ENCODE measurements at places on chromosomes 1 and 21.

GRCh38 chr1:52553362-52554266 is 722 bp upstream of the TUT4 start:
- peak; percentile 90 for DNase-seq

- DNase-seq: peak; percentile 8
Measured at GRCh38 chr1:23081376-23081775, 62.1 kb downstream of the KDM1A start.

GRCh38 chr1:10429868-10430215 is 391 bp upstream of the CENPS start:
- no peak for DNase-seq

DNA sequence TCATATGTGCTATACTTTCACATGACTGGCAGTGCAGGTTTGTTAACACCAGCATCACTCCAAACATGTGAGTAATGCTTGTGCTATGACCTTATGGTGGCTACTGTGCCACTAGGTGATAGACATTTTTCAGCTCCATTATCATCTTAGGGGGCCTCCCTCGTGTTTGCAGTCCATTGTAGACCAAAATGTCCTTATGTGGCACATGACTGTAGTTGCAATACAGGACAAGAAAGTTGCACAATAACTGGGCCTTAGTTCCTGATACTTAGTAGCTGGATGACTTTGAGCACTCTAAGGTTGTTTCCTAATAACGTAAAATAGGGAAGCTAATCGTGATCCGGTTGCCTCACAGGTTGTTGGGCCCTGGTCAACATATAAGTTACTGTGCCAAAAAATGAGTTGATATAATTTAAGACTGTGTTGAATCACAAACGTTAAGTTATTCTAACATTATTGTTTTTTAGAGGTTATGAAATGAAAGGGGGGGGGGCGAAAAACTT is 511 bp upstream of the SNX27 start:
- DNase-seq: no peak

DNA sequence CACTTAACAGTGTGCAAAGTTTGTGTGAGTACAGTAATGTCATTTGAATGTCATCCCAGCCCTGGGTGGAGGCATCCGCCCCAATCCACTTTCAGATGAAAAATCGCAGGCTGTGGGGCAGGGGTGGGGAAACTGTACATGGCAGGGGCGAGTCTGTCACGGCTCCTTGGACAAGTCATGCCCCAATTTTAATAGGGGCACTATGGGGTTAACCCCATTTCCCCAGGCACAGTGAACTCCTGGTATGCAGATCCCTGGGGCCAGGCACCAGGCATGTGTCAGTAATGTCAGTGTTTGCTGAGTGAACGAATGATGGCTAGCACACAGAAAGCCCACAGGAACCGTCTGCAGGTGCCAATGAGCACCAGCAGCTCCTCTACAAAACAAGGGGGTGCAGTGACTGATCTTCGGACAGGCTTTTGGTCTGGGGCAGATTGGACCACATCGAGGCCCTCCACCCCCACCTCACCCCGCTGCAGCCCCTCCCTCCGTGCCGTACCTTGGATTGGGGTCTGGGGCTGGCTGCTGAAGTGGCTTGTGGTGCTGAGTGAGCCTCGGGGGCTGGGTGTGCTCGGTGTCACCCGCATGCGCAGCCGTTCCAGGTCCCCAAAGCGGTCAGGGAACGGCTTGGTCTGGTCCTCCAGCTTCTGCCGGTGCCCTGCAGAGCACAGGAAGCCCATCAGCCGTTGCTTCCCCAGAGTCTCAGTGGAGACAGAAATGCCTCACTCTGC is 23.2 kb downstream of the RUNX3 start:
- DNase-seq: no peak

DNA sequence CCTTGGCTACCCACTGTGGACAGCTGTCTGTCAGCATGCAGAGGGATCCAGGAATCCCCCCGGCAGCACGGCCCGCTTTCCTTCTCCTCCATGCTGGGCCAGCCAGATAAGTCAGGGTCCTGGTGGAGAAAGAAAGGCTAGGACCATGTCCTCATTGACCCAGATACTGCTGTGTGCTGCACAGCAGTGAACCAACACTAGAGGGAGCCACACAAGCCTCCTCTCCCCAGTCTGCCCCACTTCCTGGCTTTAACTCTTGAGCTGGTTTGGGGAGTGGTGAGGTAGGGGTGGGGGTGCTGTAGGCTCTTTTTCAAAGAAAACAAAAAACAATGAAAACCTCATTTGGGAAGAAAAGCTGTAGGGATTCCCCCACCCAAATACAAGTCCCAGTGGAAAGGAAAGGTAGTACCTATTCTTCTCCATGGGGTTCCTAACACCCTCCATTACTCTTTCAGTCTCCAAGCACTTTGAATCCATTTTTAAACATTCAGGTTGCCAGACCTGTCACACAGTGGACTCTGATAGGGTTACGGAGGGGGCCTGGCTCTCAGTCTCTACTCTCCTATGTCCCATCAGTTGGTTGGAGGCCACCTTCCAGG is 84.9 kb upstream of the CD1D start:
- no peak for DNase-seq

- DNase-seq: peak; percentile 24
Measured at GRCh38 chr1:94528299-94528698, 13.3 kb downstream of the F3 start.

- no peak for DNase-seq
Measured at GRCh38 chr1:3904006-3904842, 4.2 kb upstream of the C1orf174 start.

DNA sequence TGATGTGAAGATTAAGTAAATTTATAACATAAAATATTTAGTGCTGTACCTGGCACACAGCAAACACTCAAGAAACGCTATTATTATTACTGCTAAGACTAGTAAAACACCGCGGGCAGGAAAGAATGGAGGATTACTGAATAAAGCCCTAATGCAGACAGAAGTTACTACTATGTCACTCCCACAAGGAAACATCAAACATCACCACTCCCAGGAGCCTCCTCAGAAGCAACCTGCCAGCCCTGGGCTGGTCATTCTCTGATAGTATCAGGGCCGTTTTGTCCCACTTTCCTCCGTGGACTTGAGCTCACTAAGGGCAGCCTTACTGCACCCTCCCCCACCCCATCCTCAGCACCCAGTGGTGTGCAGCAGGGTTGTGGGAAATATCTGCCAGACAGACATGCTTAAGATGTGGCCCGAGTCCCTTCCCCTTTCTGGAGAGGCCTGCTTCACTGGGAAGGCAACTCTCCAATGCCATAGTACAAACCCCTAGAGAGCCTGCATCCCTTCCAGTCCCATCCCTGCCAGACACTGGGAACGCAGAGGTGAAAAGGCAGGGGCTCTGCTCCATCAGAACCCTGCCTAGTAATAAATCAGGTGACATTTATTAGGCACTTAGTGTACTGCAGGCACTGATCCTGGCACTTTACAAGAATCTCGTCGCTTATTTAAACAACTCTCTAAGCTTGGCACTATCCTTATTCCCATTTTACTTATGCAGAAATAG is 41.7 kb upstream of the ECE1 start:
- no peak for DNase-seq

DNA sequence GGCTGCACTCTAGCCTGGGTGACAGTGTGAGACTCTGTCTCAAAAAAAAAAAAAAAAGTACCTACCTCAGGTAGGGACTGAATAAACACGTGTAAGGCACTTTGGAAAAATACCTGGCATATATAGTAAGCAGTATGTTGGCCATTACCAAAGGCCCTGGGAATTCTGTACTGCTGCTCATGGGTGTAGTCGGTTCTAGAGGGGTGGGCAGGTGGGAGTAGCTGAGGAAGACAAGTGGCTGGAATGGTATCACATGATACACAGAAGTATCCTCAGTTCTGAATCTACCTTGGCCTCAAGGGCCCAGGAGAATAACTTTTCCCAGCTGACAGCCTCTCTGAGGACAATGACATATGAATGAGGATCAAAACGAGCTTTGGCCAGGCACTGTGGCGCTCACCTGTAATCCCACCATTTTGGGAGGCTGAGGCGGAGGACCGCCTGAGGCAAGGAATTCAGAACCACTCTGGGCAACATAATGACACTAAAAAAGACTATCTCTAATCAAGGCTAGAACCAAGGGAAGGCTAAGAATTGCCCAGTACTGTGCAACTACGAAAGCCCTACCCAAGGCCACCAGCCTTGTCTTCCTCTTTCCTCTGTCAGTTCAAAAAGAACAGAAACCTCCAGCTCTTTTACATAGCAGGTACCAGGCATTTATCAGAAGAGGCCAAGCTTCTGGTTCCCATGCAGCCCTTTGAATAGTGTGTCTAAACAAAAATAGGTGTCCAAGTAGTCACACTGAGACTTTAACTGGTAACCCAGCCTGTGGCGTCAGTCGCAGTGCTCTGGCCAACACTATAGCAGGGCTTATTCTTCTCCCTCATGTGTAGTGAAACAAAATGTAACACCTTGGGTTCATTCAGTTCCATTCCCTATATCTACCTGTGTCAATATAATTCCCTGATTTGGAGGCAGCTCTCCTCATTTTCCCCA is 10.2 kb downstream of the MMACHC start:
- no peak for DNase-seq
